ENCODE measurements at places on chromosomes 5 and 9.
A peak's percentile ranks its signal among the peaks of the same experiment; 100 is the strongest.

DNA sequence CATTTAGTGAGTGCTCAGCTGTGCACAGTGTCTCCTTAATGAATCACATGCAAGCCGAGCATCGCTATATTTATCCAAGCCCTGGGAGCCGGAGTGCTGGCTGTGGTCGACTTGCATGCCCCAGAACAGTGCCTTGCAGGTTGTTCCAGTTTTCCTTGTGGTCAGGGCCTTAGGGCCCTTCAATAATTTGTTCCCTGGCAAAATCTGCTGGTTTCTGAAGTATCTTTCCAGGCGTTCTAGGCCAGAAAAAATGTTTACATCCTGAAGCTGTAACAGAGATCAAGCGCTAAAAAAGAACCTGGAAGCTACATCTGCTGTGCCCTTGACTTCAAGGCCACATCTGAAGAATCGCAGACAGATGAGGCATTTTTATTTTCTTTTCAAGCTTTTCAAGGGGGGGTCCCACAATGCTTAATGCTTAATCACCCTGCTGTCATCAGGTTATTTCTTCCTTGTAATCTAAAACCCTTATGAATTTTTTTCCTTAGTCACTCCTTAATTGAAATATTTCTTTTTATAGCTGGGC is 105.8 kb downstream of the DOCK2 start:
- no peak for DNase-seq

- peak; percentile 67 for DNase-seq
Measured at GRCh38 chr9:34125681-34126206, 754 bp downstream of the DCAF12 start.

GRCh38 chr5:72107131-72107900 is at the start of gene MAP1B:
Gene MAP1B, plus strand, starts transcription at chr5:72107475. Its CDS starts 57 bp downstream, at chr5:72107532.
- DNase-seq = no peak

GRCh38 chr5:173777149-173777548 is 111.0 kb upstream of the CPEB4 start:
- DNase-seq = no peak

DNA sequence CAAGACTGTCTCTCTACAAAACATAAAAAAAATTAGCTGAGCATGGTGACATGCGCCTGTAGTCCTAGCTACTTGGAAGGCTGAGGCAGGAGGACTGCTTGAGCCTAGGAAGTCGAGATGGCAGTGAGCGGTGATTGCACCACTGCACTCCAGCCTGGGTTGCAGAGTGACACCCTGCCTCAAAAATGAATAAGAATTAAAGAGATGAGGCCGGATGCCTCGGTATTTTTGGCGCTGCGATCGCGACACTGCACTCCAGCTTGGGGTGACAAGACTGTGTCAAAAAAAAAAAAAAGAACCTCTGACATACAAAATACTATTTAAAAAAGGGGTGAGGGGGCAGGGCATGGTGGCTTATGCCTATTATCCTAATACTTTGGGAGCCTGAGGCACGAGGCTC is 7.3 kb downstream of the GPBP1 start:
- peak; percentile 71 for DNase-seq
